Stimulated activated CD4-positive, alpha-beta T cell treated with anti-CD3 and anti-CD28 coated beads, Interleukin-2, amount 100 ng/mL, for 4 hours (primary cell): ENCODE measurements at places on chromosomes 3 and 15.
A peak's percentile ranks its signal among the peaks of the same experiment; 100 is the strongest.

- DNase-seq = no peak
Observed at GRCh38 chr15:101067660-101068522, 148.7 kb downstream of the LRRK1 start.

- DNase-seq = no peak
Observed at GRCh38 chr3:27679691-27680090, 42.4 kb downstream of the EOMES start.

DNA sequence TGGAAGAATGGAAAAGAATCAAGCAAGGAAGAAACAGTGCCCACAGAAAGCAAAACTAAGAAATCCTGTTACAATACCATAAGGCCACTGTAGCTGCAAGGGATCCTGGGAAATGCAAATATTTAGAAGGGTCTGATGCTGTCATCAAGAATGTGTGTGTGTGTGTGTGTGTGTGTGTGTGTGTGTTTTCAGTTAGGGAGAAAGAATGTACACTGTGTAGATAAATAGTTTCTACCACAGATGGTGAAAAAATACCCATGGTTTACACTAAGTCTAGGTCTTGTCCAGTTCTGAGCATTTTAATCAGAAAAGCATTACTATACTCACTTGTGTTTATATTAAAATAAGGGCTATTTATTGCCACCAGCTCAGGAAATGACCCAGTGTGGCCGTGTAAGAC is 355.0 kb downstream of the RBMS3 start:
- no peak for DNase-seq

DNA sequence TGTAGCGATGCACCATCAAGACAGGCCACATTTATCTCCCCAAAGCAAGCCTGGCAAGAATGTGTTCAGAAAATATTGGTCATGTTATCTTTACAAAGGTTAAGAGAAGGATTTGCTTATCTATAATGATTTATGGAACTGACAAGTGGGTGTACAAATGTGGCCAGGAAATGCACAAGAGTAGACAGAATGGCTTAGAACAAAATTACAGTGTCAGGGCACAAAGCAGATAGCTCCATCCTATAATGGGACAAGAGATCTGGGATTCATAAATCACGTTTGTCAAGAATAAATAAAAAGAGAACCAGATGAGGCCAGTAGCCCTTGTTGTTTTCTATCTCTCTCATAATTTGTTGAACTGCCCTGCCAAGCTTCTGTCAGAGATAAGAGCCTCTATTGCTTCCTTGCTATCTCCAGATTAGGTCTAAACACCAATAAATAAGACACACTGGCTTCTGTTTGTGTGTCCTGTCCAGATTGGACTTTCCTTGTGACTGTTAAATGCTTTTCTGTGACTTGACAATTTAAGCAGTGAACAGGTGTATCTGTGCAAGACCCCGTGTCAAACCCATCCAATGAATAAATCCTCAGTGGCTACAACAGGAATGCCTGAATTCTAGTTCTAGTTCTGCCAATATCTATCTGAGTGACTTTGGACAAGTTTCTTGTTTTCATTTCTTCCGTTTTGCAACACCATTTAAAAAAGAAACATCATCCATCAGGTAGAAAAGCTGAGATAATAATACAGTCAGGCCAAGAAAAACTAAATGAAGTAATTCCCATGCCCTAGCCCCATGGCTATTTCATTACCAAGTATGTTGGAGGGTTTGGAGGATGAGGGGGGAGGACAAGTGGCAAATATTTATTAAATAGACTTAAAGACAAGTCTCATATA is 157.2 kb downstream of the DCLK3 start:
- no peak for DNase-seq

DNA sequence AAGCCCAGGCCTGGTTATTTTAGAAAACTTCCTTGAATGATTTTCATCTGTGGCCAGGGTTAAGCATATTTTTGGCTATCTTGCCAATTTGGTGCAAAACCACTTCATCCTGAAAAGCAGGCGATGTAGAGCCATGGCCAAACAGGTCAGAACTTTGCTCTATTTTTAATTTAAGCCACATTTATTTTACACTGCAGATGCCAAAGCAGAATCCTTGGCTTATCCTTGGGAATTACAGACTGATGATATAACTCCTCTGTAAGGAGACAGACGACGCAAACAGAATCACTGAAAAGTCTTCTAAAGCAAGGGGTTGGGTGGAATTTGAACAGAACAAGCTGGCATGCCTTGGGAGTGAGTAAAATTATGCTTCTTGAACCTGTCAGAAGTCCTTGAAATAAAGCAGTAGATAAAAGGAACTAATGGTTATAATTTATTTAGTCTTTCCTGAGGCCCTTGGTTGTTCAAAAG is 121.9 kb downstream of the CHST2 start:
- DNase-seq = no peak

DNA sequence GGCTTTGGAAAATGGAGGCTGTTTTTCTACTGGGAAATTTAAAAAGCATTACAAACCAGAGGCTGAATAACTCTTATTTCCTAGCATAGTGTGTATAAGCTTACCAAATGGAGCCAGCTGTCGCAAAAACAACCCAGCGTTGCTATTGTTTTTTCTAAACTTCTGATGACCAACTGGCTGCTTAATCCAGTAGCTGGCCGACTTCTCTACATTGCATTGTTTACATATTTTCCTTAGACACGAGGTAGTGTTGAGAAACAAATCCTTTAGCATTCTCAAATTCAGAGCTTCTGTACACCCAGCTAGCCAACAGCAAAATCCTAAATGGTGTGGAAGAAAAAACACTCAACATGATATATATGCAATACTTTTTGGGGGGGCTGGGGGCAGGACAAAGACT is 161.0 kb upstream of the ADAMTS9 start:
- DNase-seq = no peak

- DNase-seq = no peak
Observed at GRCh38 chr3:132006605-132007204, 28.1 kb downstream of the CPNE4 start.

- no peak for DNase-seq
Observed at GRCh38 chr15:80201256-80202015, 48.6 kb downstream of the FAH start.

DNA sequence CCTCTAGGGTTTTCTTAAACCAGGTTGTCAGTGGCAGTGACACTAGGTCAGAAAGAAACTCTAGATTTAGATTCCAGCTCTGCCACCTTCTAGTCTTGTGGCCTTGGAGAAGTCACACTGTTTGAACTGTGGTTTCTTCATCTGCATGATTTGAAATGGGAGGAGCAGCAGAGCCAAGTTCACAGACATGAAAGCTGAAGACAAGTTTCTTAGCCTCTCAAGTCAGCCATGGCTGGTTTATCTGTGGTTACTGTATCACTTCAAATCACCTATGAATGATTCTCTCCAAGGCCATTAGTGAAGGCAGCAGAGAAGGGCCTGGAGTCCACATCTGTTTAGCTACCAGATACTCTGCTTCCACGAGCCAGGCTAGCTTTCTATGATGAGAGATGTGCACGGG is 15.6 kb downstream of the CLEC3B start:
- no peak for DNase-seq

DNA sequence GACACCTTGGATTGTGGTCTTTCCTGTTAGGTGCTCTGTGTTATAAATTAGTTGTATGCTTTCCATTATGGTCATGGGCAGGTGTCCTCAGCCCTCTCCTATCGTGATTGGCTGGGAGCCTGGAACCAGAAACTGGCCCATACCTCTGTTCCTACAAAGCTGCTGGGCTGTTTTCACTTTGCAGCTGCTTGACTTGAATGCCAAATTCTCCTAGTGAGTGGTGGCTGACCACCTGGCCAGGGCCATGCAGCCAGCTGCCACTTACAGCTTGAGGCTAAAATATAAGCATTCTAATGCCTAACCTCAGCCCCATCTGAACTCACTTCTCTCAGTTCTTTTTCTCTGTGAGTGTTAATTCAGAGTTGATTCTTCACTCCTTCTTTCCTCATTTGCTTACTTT is 239.3 kb upstream of the GBE1 start:
- DNase-seq = no peak

- DNase-seq = no peak
Observed at GRCh38 chr15:31384568-31384967, 57.9 kb downstream of the KLF13 start.

- DNase-seq = no peak
Observed at GRCh38 chr3:132380920-132381319, 36.4 kb upstream of the DNAJC13 start.

GRCh38 chr15:64426845-64427465 is 33.4 kb upstream of the ZNF609 start:
- DNase-seq = no peak

GRCh38 chr3:5292512-5292911 is 105.0 kb downstream of the EDEM1 start:
- no peak for DNase-seq

- no peak for DNase-seq
Observed at GRCh38 chr3:177340243-177340830, 143.1 kb upstream of the TBL1XR1 start.

GRCh38 chr15:89502867-89503595 is 6.6 kb upstream of the RHCG start:
- no peak for DNase-seq

- DNase-seq = no peak
Observed at GRCh38 chr15:95162069-95162468, 930.7 kb downstream of the MCTP2 start.

GRCh38 chr3:114538211-114538610 is 244.4 kb downstream of the TIGIT start:
- no peak for DNase-seq

- DNase-seq = no peak
Observed at GRCh38 chr3:74331711-74332110, 282.7 kb downstream of the CNTN3 start.

GRCh38 chr3:134753999-134754742 is 40.9 kb upstream of the EPHB1 start:
- no peak for DNase-seq

DNA sequence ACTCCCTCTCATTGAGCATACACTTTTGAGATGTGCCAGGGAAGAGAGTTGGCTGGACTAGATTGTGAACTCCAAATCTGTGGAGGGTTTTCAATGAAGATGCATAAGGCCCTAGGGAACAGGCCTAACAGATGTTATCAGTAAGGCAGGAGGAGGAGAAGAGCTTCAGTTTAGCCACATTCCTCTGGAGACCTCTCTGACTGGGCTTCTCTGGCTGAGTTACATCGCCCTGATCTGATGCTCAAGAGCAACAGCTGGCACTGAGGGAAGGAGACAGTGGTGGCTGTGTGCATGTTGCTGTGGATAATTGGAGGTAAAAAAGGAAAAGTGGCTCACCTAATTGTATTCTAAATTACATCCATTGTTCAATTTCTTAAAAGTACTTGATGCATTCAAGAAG is 206.4 kb upstream of the CFAP20DC start:
- DNase-seq = no peak

- DNase-seq = no peak
Observed at GRCh38 chr15:80749589-80749988, 29.6 kb upstream of the CEMIP start.

DNA sequence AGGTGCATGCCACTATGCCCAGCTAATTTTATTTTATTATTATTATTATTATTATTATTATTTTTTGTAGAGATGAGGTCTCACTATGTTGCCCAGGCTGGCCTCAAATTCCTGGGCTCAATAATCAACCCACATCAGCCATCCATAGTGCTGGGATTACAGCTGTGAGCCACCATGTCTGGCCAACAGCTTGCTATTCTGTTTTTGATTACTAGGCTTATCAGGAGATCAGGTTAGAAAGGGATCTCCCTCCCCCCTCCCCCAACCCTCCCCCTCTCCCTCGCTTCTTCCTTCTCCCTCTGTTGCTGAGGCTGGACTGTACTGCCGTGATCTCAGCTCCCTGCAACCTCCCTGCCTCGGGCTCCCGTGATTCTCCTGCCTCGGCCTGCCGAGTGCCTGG is 8.6 kb downstream of the CLN6 start:
- DNase-seq = no peak

DNA sequence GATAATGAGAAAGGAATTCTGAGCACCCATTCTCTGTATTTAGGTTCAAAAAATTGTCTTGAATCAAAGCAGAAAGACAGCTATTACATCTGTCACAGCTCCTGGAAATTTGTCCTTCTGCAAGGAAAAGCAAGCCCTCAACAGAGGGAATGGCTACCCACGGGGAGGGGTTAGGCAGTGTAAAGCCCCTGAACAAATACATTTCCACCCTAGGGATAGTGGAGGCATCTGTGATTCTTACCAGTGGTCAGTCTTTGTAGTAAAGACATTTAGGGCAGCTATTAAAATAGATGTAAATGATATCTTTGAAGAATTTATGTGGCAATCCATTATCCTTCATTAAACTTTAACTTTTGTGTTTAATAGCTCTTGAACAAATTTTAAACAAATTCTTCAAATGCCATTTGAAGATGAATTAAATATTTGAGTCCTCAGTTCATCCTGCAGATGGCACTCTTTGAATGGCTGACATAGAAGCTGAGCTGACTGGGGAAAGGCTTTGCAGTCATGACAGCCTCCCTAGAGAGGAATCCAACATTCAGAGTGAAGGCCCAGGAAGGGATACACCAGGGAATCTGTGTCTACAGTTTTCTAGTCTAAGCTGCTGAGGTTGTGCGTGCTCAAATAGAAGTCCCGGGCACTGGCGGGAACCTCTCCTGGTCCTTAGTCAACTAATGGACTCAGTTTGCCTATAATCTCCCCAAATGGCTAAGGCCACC is 359.7 kb upstream of the ROPN1 start:
- DNase-seq = no peak

DNA sequence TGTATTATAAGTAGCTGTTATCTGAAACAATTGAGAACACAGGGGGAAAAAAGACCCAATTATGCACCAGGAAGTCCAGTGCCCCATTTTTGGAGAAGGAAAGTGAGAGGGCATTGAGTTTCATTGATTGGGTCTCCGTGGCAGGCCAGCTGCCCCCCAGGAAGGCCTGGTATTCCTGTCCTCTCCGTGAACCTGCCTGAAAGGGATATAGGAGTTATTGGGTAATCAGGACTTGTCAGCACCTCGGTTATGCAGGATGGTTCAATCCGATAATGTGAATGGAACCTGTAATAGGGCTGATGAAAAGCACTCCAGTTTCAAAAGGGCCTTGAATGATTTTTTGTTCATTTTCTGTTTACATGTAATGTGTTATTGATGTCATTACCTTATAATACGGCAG is 122.0 kb upstream of the RARB start:
- DNase-seq = no peak

DNA sequence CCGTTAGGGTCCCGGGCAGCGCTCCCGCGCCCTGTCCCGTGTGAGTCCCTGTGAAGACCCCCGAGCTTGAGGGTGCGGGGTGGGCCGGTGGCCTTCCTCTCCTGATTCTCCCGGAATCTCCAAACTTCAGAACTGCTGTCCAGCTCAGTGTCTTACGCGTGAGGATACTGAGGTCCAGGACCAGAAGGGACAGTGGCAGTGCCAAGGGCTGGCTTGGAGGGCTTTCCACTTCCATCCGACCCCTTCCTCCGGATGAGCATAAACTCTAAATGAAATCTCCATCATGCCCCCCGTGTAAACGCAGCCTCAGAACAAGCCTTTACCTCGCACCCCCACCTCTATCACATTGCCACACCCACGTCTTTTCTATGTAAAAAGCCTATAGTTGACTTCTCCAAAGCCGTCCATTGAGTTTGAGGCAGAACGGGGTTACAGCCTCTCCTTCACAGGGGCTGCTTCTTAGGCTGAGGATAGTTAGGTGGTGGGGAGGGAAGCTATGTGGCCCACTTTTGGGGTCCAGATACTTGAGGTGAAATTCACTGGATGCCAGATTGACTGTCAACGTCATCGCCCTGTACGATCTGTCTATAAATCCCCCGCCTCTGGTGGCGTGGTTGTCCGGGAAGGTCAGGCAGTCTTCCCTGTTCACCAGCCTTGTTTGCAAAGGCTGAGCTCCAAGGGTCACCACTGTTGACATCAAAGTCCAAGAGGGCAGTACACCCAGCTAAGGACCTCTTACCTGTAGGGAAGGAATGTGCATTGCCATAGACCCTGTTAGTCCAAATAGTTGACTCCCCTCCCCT is 1.1 kb downstream of the EDEM1 start:
- peak; percentile 37 for DNase-seq
